ENCODE measurements at places on chromosomes 6 and 20. TPM values are rescaled to one million over a fixed set of nuclear protein-coding genes. Genes with fewer than 3 reads are reported as not detected.

The PTPN1 gene
- polyA plus RNA-seq: 31.1 TPM

The FAM217A gene
- 1.5 TPM for polyA plus RNA-seq

The SLC22A7 gene
- polyA plus RNA-seq: 0.25 TPM

The DLK2 gene
- 0.90 TPM for polyA plus RNA-seq

The ADGRF4 gene
- 0.12 TPM for polyA plus RNA-seq

The COX4I2 gene
- polyA plus RNA-seq: 2.3 TPM

GRCh38 chr6:131281471-131282270 is 146.4 kb downstream of the AKAP7 start:
- DNase-seq: no peak

DNA sequence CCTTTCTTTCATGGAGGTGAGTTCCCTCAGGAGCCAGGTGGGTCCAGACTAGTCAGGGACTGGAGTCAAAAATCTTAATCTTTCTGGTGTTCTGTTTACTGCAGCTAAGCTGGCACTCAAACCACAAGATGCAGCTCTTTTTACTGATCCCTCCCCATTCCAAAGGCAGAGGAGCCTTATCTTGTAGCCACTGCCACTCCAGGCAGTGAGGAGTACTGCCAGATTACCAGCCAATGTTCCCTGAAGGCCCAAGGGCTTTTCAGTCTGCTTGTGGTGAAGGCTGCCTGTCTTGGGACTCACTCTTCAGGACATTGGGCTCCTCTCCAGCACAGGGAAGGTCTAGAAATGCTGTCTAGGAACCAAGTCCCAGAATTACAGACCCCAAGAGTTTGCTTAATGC is 490.4 kb upstream of the ADGRB3 start:
- DNase-seq: no peak

- no peak for DNase-seq
Measured at GRCh38 chr6:26064619-26065257, 22.5 kb upstream of the HFE start.

GRCh38 chr6:8743170-8743745 is 307.9 kb upstream of the SLC35B3 start:
- DNase-seq: no peak

- peak; percentile 63 for DNase-seq
Measured at GRCh38 chr6:133701633-133702331, 187.1 kb upstream of the TCF21 start.

GRCh38 chr6:33751771-33752645 is 5.3 kb upstream of the IP6K3 start:
- no peak for DNase-seq

- DNase-seq: no peak
Measured at GRCh38 chr6:113048741-113049140, 701.6 kb downstream of the RFPL4B start.

- no peak for DNase-seq
Measured at GRCh38 chr6:148671085-148671484, 75.7 kb upstream of the UST start.

DNA sequence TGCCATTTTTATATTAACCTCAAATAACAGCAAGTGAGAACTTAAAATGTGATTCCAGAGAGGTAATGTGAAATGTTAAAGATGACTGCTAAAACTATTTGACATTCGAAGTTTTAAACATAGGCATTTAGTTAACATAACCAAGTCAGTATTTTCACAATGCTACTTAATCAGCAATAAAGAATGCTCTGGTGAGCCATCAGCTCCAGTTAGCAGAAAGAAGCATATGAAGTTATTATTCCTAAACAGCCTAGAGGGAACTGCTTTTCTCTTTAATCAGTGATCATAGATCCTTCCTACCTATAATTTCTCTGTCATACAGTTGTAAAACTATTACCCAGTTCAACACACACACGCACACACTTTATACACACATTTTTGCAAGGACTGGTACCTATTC is 60.1 kb downstream of the MMS22L start:
- no peak for DNase-seq

DNA sequence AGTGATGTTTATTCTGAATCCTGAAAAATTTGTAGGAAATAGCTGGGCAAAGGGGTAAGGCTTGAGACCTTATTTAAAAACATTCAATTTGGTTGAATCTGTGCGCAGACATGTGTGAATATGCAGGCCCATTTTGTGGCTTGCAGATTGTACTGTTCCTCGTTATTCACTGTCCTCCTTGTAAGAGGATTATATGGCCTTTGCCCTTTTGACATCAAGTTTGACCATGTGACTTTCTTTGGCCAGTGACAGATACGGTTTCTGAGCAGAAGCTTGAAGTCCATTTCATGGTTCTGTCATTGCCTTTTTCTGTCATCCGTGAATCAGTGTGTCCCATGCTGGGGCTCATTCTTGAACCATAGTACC is 13.4 kb downstream of the AFDN start:
- DNase-seq: no peak

DNA sequence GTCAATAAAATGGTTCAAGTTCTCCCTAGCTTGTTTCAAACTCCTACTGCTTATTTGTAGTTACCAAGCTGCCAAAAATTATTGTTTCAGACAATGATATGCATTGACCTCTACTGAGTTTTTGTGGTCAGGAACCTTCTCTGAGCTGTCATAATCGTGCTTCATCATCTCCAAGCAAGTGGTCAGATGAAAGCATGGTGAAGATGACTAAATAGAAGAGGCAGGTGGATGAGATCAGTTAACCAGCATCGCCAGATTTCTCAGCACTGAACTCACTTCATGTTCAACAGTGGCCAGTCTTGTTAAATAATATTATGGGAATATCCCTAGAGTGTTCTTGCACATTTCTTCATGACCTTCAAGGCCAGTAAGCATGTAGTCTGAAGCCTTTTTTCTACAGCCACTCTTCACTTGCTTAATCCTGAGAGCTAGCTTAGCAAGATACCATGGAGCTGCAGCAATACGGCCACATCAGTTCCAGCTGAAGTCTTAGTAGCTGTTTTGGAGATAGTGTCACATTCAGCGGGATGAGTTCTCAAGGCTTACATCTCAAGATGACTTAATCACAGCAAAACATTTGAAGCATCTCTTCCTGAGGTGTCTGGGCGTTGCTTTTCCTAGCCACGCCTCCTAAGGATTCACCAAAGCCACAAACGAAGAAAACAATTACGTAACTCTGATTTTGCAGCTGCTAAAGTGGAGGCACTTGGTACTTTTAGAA is 101.6 kb upstream of the TMEM30A start:
- DNase-seq: no peak

DNA sequence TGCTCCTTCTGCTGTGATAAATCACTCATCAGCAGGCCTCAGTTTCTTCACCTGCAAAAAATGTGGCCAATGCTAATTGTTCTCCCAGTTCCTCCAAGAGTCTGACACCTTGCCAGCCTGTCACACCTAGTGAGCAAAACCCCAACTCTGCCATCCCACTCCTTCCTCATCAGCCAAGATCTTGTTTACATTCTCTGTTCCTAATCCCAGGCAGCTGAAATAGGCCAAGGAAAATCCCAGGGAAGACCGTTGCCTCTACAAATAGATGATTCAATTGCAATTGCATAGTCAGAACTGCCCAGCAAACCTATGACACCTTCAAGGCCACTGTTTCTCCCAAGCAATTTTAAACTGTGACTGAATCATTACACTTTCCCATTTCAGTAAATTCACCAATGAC is 78.7 kb downstream of the GMDS start:
- DNase-seq: no peak

GRCh38 chr6:12916006-12916405 is 199.4 kb downstream of the PHACTR1 start:
- no peak for DNase-seq

DNA sequence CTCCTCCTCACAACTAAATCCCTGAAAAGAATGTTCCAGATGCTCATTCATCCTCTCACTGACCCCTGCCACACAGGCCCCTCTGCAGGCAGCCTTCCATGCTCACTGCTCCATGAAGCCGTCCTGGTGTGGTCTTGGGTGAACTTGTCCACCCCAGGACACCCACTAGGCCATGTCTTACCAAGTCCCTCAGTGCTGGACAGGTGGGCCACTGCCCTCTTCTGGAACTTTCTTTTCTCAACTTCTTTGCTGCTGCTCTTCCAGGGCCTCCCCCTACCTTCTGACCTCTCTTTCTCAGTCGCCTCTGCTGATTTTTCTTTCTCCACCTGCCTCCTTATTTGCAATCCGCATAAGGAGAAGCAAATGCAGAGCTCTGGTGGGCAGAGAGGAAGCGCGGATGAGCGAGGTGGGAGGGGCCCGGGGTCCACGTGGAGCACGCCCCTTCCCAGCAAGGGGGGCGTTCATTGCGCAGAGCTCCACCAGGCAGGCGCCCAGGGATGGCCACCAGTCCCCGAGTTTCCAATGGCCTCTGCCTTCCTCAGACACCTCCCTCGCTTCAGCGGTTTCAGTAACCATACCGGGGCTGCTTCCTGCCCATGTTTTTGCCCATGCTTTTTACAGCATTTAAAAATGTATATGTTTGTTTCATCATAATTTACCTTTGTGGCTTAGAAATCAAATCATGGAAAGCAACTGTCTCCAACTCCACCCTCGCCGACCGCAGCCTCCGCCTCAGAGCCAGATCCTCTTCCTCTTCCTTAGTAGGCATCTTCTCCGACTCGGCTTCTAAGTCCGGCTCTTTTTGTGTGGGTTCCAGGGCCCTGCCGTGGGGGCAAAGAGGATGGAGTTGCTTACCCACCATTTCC is 129.6 kb downstream of the ZDHHC14 start:
- DNase-seq: no peak

GRCh38 chr6:16136621-16137450 is 8.0 kb downstream of the MYLIP start:
- DNase-seq: no peak

- no peak for DNase-seq
Measured at GRCh38 chr6:143634486-143634885, 43.3 kb upstream of the PHACTR2 start.

- no peak for DNase-seq
Measured at GRCh38 chr20:18090044-18090443, 32.3 kb upstream of the OVOL2 start.

DNA sequence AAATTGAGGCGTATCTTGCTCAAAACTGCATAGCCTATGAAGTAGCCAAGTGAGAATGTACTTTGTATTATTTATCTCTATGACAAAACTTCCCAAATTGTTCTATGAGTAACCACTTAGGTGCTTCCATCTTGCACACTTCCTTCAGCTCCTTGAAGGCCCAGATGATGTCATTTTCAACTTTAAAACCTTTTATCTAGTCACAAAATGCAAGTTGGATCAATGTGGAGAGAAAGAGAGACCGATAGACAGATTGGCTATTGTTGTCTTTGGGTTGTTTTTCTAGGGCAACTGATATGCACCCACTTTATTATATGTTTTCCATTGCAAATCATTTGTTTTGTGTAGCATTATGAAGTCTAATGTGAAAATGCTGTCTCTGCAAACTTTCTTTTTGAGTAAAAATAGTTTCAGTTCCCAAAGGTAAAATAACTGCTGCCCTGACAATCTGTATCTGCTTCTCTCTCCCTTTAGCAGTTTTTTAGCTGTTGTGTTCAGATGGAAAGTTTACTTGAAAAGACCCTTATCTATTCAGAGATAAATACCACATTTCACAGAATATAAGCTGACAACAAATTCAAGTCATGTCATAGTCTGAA is 73.7 kb upstream of the CITED2 start:
- DNase-seq: no peak

GRCh38 chr6:128124713-128125112 is 223.9 kb upstream of the THEMIS start:
- DNase-seq: no peak

DNA sequence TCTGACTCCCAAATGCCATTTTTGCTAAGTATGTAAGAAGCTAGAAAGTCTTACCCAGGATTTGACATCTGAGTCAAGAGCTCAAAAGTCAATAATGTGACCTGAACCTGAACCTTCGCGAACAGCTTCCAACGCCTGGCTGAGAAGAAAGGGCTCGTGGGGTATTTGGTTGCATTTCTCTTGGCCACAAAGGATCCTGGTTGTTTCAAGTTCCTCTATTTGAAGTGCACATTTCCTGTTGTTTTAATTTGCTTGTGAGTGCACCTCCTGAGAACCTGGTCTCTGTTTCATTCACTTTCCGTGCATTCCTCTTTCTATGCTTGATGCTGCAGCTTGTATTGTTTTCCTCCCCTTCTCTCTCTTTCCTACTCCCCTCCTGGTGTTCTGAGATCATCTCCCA is 212.5 kb downstream of the FOXA2 start:
- no peak for DNase-seq

GRCh38 chr20:10505827-10506226 is 70.7 kb downstream of the SLX4IP start:
- DNase-seq: no peak

DNA sequence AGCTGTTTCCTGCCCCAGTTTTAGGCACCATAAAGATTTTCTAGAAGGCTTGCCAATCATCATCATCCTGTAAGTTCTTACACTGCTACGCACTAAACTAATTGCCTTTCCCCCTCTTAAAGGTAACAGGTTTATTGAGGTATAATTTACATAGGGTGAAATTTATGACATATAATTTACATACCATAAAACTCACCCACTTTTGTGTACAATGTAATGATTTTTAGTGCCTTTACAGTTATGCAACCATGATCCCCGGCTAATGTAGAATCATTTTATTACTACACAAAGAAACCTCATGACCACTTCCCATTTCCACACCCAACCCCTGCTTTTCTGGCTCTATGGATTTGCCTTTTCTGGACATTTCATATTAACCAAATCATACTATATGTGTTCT is 21.1 kb downstream of the GCNT2 start:
- DNase-seq: no peak

GRCh38 chr6:109977791-109978173 is 329 bp upstream of the GPR6 start:
- no peak for DNase-seq

DNA sequence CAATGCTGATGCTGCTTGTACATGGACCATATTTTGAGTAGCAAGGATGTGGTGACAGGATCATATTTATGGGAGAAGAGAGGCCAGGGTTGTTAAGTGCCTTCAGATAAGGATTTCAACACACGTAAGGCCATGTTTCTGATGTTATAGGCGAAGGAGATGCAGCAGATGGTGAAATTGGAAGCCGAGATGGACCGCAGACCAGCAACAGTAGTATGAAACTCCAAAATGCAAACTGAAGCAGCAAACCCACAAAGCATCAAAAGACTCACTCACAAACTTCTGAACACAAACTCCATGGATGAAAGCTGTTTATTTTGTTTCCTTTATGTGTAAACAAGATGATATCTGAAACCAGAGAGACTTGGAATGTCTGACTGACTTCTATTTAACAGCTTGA is 35.6 kb upstream of the LAMP5 start:
- no peak for DNase-seq

- DNase-seq: no peak
Measured at GRCh38 chr6:15375638-15376290, 129.9 kb downstream of the JARID2 start.

DNA sequence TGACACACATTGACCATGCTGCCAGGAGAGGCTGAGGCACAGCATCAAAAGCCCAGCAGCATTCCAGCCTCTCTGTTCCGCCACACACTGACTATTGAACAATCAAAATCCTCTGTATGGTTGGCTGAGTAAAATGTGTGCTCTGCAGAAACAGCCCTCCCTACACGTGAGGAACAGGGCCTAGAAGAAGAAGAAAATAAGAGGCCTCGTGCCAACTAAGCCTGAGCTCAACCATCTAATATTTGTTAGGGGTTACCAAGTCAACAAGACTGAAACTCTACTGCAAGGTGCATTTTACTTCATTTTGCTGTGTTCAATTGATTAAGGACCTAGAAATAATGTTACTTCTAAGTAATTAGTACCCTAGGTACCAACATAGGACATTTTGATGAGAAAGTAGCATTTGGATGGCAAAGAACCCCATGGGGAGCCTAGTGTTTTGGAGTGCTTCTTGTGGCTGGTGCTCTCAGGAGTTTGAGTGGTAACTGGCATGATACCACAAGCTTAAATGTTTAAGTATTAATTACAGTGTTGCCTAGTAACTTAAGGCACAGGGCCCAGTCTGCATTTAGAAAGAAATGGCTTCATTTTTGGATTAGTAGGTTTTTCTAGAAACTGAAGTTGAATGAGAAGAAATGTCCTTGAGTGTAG is 146.6 kb upstream of the PLN start:
- no peak for DNase-seq

All from right renal cortex interstitium (tissue), 3 donors.